Epithelial cell of proximal tubule (primary cell): ENCODE measurements at places on chromosomes 1 and 21.
A peak's percentile ranks its signal among the peaks of the same experiment; 100 is the strongest.

- no peak for DNase-seq
Observed at GRCh38 chr1:243449373-243449772, 193.5 kb downstream of the SDCCAG8 start.

DNA sequence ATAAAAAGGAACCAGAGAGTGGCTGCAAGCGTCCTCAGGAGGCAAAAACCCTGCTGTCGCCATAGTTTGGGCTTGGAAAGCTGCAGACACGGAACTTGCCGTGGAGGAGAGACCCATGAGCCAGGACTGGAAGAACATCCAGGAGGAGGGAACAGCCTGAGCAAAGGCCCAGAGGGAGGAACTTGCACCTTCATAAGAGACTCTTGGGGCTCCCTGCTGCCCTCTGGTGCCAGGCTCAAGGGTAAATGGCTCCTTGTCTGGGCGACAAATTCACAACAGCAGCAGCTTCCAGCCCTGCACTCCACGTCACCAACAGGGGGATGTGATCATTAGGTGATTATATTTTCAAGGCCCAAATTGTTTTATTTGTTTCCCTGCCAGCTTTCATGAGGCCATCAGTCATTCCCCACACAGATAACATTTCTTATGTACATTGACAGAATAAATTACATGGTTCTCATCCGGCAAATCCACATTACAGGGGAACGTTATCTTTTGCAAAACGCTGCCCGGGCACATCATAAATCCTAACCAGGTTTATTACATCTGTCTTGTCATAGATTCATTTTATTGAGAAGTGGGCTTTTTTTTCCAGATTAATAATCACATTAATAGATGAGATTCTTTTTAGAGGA lies 143.0 kb upstream of the GRIK3 start:
- DNase-seq = no peak

GRCh38 chr1:67314696-67315095 lies 7.0 kb downstream of the IL12RB2 start:
- no peak for DNase-seq

GRCh38 chr1:52002038-52002917 lies 11.8 kb upstream of the RAB3B start:
- DNase-seq = peak; percentile 66

DNA sequence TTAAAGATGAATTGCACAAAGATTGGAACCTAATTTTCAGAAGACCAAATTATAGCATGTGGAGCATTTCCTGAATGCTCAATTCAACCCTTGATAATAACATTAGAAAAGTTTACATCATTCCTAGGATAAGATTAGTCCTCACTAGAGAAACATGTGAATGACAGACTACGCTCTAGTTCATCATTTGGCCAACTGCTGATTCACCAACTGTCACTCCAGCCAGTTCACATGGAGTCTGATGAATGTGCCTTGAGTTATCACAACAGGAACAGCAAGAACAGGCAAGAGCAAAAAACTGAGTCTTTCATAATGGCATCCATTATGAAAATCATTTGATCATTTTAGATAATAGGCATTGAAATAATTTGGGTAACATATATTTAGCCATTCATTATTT lies 415.9 kb downstream of the PTPRC start:
- no peak for DNase-seq

DNA sequence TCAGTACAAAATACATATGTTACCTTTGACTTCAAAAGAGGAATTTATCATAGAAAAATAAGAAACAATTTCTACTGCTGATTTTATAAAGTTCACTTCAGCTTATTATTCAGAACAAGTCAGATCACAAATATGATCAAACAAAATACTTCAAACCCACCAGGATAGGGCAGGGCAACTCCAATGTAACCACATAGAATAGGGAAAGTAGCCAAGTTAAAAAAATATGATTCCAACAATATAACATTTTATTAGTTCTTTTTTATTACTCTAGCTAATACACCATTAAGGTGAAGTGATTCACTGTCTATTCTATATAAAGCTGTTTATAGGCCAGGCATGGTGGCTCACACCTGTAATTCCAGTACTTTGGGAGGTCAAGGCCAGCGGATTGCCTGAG lies 54.6 kb upstream of the ZNHIT6 start:
- no peak for DNase-seq

GRCh38 chr21:29664615-29665014 lies 275.2 kb downstream of the GRIK1 start:
- DNase-seq = no peak

DNA sequence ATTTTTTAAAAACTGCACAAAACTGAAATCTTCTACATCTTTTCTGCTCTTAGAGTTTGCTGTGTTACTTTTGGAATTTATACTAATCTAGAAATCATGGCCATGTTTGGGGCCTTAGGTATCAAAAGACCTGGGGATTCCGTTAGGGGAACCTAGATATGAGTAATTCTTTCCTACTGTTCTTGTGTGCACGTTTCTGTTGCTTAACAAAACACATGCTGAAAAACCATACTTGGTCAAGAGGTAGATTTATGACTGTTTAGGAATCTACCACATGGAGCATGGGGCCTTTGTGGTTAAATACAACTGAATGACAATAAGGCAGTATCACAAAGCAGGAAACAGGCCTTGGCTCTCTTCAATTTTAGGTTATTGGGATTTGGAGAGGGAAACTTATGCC lies 291.9 kb upstream of the USP25 start:
- DNase-seq = no peak

DNA sequence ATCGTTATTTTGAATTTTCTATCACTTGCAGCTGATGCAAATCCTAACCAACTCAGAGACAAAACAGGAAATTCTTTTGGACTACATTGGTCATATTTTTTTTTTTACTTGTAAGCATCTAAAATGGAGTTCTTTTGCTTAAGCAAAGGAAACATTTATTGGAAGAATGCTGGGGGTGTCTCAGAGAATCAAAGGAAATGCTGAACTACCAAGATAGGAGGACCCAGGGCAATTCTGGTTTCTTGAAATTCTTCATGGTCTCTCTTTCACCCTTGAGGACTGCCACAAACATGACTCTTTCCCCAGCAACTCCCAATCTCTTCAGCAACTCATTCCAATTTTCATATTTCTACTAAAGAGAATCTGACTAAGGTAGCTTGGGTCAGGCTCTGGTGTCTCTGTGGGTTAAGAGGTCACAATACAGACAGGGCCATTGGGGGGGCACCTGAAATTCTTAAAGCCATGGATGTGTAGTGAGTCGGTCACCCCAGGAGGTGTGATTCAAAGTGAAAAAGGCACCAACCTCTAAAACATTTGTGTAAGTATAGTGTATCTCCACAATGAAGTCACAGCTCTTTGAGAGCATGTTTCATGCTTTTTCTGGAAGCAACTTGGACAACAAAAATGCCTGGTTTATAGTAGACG lies 171.1 kb upstream of the FGGY start:
- DNase-seq = no peak

- no peak for DNase-seq
Observed at GRCh38 chr1:20729990-20730689, 2.4 kb downstream of the SH2D5 start.

GRCh38 chr21:20266441-20266710 lies 731.8 kb upstream of the NCAM2 start:
- no peak for DNase-seq

DNA sequence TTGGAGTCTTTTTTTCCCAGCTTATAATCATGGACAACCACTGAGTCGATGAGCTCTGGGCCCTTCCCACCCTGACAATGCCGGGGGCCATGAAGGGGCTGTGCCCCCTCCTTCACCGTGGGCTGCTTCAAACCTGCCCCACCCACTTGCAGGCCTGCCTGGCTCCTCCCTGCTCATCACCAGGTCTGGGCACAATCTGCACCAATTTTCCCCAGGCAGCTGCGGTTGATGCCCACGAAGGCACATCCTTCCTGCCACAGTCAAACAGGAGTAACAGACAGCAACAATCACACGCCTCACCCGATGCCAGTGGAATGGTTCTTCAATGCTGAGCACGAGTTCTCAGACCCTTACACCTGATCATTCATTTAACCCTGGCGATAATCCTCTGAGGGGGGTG lies 18.9 kb downstream of the PGLYRP3 start:
- DNase-seq = no peak

GRCh38 chr1:32151319-32151787 lies 28.1 kb upstream of the TXLNA start:
- no peak for DNase-seq

DNA sequence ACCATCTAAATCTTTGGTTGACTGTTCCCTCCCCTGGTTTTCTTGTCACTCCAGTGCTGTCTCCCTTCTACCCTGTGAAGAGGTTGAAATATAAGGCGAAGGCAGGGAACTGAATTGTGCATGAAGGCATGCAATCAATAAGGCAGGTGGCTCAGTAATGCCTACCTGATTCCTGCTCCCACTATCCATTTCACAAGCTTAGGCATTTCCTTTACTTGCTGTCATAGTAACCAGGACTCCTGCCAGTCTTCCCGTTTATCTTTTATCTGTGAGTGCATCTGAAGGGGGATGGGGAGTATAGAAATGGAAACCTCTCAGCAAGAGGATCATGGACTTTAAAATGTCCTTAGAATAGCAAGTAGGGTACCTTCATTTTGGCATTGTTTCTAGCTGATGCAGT lies 40.5 kb downstream of the MRPS6 start:
- DNase-seq = no peak

GRCh38 chr21:38850277-38850951 lies 44.7 kb downstream of the ETS2 start:
- DNase-seq = no peak

GRCh38 chr1:147168626-147169058 lies 3.6 kb downstream of the PRKAB2 start:
- no peak for DNase-seq

- no peak for DNase-seq
Observed at GRCh38 chr1:115136106-115136505, 46.8 kb upstream of the TSPAN2 start.

DNA sequence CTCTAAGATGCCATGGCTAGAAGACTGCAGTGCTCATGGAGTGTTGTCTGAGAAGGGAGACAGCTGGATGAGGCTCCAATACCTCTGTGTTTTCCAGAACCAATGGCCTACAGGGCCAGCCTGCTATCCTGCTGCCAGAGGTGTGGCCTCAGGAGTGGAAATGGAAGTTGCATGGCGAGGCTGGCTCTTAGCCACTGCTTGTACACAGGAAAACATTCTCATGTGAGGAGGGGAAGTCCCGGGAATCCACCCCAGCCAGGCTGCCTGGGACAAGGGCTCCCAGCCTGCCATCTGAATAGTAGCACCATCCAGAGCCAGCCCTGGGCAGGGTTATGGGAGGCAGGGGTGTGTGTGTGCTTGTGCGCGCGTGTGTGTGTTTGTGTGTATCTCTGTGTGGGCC lies 56.5 kb downstream of the SDC3 start:
- DNase-seq = no peak

DNA sequence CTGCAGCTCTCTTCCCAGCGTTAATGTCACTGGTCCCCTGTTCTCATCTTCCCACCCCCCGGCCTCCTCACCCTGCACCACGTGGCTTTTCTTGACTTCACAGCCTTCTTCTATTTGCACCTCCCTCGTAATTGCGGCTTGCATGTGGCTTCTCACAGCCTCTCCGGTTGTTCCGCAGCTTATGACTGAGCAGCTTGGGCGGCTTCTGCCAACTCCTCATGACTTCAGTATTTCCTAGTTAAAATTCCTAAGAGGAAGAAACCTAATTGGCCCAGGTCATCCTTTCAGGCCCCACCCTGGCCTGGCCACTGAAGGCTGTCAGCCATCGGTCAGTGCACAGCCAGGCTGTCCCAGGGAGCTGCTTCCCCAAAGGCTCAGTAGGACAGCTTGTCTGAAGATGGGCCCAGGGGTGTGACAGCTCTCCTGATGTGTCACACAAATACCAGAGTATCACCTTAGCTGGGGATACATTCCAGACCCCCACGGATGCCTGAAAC lies 8.6 kb upstream of the RERE start:
- DNase-seq = no peak

DNA sequence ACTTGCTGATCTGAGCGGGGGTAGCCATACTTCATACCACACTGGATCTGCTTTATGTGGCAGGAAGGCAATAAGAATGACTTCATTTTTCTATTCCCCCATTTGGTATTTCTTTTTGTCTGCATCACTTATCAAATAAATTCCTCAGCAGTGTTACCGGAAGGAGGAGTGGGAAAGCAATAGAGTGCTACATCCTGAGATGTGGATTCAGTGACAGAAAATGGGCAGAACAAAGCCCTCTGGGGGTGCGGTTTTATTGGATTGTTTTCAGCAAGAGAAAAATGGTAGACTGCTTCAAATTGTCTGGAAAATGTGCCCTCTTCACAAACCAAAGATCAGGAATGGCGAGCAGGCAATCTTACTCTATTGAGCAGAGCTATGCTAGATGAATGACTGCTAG lies 751.9 kb upstream of the NEGR1 start:
- no peak for DNase-seq

DNA sequence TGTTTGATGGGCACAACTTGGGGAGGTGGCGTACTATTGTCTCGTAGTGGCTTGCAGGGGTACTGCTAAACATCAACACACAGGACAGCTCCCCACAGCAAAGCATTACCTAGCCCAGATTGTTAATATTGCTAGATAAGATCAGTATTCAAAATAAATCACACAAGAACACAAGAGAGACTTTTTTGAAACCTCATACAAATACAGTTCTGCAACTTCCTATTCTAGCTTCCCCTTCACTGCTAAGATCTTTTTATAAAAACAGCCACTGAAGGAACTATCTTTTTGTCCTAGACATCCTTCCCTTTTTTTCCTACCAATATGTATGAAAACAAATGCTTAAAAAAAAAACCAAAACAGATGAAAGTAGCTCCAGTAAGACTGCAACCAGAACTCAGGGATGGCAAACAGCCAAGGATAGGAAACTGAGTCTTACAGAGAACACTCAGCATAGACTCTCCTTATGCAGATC lies 137.8 kb upstream of the KRTAP19-8 start:
- DNase-seq = no peak

GRCh38 chr1:44531785-44532566 lies 126.9 kb downstream of the RNF220 start:
- DNase-seq = peak; percentile 13

DNA sequence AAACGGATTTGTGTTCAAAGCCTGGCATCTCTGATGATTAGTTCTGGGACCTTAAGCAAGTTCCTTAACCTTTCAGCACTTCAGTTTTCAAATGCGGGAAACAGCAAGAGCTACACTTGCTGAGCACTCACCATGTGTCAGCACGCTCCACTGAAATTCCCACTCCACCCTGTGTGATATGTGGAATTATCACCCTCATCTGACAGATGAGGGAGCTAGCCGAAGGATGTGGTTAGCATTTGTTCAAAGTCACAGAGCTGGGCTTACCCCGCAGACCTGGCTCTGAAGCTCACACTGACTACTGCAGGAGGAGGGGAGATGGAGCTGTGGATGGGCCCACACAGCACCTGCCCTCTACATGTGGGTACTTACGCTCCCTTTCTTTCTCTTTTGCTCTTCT lies 29.1 kb downstream of the IL12RB2 start:
- DNase-seq = no peak

- DNase-seq = no peak
Observed at GRCh38 chr1:48645883-48646282, 130.8 kb downstream of the BEND5 start.
